NCI-H2081 (cell line): ENCODE measurements at places on chromosomes 6 and 20.

DNA sequence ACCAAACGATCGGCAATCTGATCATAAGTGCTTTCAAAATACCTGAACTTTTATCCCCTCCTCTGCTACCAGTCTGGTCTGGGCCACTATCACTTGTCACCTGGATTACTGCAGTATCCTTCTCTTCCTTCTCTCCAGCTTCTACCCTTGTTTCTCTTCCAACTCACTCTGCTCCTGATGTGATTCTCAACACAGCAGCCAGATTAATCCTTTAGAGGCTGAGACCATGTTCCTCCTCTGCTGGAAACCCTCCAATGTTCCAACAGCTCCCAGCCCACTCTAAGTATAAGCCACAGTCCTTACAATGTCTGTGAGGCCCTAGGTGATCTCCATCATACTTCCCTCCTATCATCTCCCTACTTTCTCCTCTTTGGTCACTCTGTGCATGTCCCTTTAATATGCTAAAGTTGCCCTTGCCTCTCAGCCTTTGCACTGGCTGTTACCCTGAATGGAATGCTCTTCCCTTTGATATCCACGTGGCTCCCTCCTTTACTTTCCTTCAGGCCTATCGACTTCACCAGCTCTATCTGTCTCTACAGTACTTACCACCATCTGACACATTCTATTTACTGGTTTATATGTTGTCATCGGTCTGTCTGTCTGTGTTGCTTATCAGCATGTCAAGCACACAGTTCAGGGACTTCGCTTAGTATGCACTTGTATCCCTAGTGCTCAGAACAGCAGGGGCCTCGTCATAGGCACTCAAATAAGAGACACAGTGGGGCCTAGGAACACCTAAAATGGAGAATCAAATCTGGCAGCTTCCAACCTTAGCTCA is 35.0 kb upstream of the RNF24 start:
- no peak for DNase-seq

GRCh38 chr20:20837574-20838021 is 125.2 kb upstream of the RALGAPA2 start:
- peak; percentile 72 for DNase-seq

DNA sequence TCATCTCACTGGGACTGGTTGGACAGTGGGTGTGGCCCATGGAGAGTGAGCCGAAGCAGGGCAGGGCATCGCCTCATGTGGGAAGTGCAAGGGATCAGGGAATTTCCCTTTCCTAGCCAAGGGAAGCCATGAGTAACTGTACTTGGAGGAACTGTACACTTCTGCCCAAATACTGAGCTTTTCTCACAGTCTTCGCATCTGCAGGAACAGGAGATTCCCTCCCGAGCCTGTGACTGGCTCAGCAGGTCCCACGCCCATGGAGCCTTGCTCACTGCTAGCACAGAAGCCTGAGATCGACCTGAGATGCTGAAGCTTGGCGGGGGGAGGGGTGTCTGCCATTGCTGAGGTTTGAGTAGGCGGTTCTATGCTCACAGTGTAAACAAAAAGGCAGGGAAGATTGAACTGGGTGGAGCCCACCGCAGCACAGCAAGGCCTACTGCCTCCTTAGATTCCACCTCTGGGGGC is 10.4 kb upstream of the CALHM5 start:
- no peak for DNase-seq

DNA sequence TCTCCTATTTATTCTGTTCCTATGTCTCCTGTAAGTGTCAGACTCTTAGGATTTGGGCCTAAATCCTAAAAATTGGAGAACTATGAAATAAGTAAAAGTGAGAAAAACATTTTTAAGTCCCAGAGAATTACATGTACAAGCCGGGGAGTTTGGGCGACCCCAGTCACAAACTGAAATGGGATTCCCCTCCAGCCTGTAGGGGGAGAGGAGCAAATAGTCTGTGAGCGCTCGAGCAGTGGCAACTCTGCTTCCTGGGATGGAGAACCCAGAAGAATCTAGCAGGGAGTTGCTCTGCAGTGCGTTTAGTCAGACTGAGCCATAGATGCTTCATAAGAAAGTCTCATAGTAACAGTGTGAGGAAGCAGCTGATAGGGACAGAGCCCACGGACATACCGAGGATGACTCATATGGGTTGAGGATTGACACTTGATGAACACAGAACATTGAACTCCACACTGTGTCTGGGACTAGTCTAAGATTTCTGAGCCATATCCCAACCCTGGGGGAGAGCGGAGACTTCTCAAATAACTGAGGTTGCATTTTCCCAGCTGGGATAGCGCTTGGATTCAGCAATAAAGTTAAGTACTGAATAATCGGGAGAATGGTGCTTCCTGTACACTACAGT is 437.2 kb downstream of the BCKDHB start:
- DNase-seq, result no peak

DNA sequence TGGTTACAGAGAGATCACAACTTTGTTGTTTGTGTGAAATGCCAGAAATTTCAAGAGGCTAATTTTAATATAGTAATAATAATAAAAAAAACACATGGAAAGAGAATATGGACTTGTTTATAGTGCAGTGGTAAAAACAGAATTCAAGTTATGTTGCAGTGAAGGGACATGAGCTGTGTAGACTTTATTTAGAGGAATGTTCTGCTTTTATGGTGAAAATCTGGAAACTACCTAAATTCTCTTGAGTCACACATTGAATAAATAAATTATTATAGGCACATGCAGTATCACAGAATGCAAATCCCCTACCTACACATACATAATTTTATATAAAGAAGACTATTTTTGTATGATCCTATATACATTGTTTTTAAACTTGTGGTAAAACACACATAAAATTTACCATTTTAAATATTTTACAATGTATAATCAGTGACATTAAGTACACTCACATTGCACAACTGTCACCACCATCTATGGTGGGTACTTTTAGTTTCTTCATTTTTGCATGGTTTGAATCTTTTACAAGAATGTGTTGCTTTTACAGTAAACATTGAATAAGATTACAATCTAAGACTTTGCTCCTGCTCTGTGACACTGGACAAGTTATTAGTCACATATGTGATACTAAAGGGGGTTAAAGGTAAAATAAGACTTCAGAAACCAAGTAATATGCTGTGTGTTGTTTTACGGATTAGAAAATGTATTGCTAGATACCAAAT is 107.4 kb downstream of the B3GAT2 start:
- no peak for DNase-seq

GRCh38 chr6:125534430-125535263 is 214.8 kb upstream of the HEY2 start:
- DNase-seq, result no peak

DNA sequence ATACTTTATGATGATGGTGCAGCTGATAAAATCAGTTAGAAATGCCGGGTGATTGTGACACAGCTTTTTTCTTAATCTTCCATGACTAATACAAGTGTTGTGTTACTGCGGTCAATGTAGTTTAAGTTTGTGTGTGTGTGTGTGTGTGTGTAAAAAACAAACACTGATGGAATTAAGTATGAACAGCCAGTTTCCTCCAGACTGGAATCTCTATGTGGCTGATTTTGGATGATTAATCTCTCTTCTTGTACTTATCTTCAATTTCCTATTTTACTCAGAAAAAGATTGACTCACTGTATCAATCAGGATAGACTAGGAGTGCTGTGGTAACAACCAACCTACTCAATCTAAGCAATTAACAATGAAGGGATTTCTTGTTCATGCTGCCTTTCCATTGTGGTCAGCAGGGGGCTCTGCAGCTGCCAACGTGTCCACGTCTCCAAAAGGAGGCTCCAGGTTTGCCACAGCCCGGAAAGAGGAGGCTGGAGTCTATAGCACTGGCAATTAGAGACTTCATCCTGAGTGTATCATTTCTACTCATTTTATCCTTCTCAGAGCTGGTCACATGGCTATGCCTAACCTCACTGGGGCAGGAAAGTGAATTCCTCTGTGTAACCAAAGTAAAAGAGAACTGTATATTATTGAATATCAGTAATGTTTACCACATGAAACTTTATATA is 107.7 kb downstream of the CD109 start:
- DNase-seq, result peak; percentile 5

DNA sequence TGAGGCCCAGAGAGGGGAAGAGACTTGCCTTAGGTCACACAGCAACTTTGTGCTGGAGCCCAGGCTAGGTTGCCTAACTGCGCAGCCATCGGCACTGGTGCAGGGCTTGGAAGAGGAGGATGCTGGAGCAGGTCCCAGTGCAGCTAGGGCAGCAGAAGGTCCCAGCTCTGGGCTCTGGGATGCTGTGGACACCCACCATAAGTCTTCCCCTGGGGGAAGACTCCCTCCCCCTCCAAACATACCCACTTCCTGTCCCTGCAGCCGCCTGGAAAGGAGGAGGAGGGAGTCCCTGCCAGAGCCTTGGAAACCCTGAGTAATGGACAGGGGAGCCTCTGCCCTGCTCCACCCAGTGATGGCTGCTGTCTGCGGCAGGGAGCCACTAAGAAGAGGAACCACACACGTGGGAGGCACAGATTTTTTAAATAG is 93.6 kb downstream of the NCR2 start:
- DNase-seq, result no peak

GRCh38 chr6:163318071-163318786 is 96.3 kb upstream of the QKI start:
- no peak for DNase-seq

DNA sequence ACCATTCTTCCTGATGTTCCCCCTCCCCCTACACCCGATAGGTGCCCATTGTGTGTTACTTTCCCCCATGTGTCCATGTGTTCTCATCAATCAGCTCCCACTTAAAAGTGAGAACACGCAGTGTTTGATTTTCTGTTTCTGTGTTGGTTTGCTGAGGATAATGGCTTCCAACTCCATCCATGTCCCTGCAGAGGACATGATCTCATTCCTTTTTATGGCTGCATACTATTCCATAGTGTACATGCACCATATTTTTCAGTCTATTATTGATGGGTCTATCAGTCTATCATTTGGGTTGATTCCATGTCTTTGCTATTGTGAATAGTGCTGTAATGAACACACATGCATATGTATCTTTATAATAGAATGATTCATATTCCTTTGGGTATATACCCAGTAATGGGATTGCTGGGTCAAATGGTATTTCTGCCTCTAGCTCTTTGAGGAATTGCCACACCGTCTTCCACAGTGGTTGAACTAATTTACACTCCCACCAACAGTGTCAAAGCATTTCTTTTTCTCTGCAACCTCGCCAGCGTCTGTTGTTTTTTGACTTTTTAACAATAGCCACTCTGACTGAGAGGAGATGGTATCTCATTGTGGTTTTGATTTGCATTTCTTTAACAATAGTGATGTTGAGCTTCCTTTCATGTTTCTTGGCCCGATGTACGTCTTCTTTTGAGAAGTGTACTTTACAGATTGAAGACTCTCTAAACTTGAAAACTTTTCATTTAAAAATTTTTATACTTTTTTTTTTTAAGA is 41.0 kb upstream of the GCNT2 start:
- no peak for DNase-seq
